Kidney tubule cell (primary cell): ENCODE measurements at places on chromosomes 11 and 22.

DNA sequence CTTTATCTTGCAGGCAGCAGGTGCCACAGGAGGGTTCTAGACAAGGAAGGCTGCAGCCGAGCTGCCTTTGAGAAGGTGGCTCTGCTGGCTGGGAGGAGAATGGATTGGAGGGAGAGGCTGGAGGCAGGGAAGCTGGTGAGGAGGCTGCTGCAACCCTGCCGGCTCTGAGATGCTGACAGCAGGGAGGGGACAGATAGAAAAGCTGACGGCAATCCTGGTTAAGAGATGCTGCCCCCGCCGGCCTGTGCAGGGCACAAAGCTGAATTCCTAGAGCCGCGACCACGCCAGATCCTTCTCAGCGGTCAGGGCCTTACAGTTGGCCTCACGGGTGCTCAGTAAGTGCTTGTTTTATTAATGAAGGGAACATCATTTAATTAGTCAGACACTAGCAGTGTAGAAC lies 105.4 kb downstream of the CACNA1I start:
- no peak for DNase-seq

DNA sequence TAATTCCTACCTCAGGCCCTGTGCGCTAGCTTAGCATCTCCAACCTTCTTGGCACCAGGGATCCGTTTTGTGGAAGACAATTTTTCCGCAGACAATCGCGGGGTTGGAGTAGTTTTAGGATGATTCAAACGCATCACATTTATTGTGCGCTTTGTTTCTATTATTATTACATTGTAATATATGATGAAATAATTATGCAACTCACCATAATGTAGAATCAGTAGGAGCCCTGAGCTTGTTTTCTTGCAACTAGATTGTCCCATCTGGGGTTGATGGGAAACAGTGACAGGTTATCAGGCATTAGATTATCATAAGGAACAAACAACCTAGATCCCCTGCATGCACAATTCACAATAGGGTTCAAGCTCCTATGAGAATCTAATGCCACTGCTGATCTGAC lies 52.3 kb downstream of the AMOTL1 start:
- DNase-seq = no peak

DNA sequence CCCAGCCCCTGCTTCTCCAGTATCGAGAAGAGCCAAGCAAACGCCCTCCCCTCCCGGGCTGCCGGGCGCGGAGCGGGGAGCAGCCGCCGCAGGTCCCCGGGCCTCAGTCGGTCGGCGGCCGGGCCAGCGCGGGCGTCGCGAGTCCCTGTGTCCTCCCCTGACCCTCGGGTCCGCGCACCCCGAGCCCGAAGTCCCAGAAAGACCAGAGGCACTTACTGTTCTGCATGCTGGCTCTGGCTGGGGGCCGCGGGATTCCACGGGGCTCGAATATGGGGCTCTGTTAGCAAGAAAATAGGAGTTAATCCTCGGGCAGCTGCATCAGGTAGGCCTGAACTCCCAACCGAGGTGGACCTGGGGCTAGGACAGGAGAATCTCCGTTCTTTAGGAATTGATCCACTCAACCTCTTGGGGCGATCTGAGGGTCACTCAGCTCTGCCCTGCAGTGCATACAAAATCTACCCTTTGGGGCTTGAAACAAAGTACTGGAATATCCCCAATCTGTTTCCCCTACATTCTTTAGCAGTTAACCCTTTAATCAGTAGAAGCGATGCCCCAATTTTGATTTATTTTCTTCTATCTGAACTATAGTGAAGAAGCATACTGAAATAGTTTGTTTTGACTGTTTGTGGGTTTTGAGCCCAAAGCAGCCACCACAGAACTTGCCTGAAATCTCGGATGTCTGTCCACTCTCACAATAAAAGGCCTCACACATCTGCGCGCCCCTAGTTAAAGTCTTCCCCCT lies 4.8 kb downstream of the PAX6 start:
- no peak for DNase-seq

GRCh38 chr11:85133636-85134035 lies 493.5 kb downstream of the DLG2 start:
- no peak for DNase-seq

GRCh38 chr11:68312117-68312779 lies at the start of gene LRP5:
Gene LRP5, plus strand, starts transcription at chr11:68312591. Its CDS starts 124 bp downstream, at chr11:68312715.
- DNase-seq = peak; percentile 45

- peak; percentile 36 for DNase-seq
Observed at GRCh38 chr11:130414107-130415080, 14.0 kb downstream of the ADAMTS8 start.

DNA sequence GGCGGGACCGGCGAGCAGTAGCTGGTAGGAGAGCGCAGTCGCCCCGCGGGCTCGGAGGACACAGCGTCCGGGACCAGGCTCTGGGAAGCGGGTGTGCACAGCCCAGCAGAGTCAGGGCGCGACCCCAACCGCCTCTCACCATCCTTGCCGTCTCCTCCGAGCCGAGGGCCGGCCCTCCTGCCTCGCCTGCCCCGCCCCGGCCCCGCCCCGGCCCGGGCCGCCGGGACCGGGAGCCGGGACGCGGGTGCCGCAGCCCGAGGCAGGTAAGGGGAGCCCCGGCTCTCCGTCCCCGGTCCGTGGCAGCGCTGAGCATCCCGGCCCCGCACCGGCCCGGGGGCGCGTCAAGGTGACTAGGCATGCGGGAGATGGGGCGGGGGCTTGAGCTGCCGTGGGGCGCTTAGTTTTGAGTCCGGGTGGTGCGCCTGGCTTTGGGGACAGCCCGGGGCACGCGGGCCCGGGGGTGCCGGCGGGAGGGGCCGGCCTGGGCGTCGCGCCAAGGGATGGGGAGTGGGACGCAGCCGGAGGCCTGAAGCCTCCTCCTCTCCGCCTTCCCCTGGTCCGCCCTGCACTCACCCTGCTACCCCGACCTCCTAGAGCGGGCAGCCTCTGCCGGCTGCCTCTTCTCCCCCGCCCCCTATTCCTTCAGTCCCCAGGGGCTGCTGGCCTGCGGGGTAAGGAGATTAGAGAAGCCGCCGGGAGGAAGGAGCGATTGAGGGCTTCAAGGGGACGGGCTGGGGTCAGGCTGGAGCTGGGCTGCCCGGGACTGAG lies at the start of gene ABCG4:
Gene ABCG4 (plus strand): TSS at position 35 of the 768 bp plus-strand sequence. CDS start 914 bp downstream, outside the sequence.
- DNase-seq = no peak

- DNase-seq = no peak
Observed at GRCh38 chr11:102610200-102610599, 14.9 kb downstream of the MMP20 start.

- DNase-seq = no peak
Observed at GRCh38 chr22:44584256-44584902, 86.3 kb upstream of the RTL6 start.

DNA sequence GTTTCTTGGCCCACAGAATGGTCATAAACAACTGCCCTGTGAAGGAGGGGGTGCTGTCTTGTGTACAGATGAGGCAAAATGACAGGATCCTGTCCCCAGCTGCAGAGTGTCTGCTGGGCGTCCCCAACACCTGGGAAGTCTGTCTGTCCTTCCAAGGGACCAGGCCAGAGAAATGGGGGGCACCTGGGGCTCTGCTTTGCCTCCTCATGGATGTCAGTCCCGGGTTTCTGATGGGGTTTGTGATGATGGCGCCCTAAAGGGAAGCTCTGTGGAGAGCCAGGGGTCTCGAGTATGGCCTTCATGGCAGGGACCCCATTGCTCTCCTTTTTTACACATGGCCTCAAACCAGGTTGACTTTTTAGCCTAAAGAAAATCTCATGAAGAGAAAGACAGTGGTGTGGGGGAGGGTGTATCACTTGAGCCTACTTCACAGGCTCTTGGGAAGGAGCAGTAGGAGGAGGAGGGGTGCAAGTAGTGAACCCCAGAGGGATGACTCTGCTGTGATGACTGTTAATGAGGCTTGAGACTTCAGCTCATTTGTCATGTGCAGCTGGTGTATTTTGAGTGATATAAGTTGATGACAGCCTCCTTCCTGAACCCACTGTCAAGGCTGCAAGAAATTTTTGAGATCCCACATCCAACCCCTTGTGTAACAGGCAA lies 40.6 kb upstream of the TUB start:
- no peak for DNase-seq

- no peak for DNase-seq
Observed at GRCh38 chr11:73439002-73439843, 63.0 kb downstream of the RELT start.

DNA sequence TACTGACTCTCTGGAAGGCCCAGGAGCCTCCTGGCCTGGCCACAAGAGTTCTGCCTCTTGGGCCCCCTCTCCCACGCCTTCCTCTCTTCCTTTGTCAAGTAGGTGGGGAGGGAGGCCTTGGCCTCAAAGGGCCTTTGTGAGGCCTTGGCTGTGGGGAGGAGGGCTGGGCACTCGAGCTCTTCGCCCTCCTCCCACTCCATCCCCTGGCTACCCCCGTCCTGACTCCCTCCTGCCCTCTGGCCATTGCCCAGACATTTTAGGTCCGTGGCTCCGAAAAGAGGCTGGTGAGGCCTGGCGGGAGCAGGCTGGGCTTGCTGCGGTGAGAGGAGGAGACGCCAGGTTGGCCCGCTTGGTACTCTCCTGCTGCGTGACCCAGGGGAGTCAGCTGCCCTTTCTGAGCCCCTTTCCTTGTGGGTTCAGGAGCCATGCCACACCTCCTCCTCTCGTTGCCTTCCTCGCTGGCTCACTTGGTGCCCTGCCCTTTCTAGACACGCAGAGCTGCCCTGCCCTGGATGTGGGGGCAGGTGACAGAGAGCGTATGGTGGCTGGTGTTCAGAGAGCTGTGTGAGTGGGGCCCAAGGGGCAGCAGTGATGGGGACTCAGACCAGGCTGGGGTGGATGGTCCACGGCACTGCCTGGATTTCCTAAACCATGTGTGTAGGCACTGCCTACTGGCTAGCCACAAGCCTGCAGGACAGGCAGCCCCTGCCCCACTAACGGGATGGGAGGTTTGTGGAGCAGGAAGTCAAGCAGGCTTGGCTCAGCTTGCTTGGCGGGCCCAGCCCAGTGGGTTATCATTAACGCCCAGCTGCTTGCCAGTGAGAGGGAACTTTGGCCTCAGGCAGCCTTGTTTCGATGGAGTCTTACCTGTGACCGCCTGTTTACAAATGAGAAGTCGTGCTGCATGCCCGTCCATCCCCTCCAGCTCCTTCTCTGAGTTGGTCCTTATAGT lies 15.8 kb upstream of the OMP start:
- DNase-seq = no peak

GRCh38 chr11:129960216-129961214 lies 42.1 kb downstream of the PRDM10 start:
- DNase-seq = peak; percentile 81

- peak; percentile 13 for DNase-seq
Observed at GRCh38 chr22:37930952-37931440, 22.4 kb downstream of the C22orf23 start.

GRCh38 chr11:74171630-74171968 lies 510 bp downstream of the PPME1 start:
- peak; percentile 14 for DNase-seq

DNA sequence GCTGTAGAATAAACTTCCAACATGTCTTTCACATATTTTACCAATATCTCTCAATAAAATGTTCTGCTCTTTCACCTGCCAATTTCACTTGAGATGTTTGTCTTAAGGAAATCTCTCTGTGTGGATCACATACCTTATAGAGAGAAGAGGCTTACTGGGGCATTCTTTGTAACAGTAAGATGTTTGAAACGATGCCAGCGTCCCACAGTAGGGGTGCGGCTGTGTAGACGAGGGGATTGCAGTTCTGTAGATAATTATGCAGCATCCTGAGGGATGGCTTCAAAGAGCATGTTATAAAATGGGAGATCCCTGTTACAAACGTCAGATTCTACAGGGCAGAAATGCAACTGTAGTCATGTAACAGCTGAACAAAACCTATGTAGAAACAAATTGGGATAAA lies 200.0 kb downstream of the TBC1D22A start:
- DNase-seq = no peak

GRCh38 chr22:40116496-40117200 lies 61.1 kb upstream of the TNRC6B start:
- DNase-seq = no peak

DNA sequence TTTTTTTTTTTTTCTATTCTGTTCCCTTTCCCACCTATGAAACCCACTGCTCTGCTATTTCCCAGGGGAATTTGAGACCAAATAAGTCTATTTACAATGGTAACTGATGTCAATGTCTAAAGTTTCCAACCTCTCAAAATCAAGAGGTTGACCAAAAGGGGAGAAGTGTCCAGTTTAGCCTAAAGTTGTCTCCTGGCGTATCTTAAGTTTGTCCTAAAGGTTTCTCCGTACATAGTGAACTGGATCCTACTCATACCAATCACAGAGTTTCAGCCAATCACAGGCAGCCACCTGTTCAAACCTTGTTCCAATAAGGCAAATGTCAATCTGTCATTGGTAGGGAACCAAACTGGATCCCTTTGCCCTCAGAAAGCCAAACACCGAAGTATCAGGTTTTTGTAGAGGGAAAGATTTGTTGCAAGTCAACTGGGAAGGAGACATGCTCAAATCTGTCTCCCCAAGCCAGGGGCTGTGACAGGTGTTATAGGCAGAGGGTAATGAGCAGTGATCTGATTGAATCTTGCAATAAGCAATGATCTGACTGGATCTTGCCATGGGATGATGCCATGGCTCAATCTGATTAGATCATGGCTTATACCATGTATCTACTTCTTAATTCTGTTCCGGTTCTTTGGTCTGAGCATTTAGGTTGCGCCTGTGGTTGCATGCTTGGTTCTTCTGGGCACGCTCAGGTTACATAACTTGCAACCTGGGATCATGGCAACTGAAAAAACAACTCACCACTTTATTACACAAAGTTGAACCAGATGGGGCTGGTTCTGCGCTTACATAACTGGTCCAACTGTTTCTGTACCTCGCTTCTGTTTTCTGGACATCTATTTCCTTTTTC lies 1.1 kb upstream of the VPS37C start:
- peak; percentile 69 for DNase-seq

DNA sequence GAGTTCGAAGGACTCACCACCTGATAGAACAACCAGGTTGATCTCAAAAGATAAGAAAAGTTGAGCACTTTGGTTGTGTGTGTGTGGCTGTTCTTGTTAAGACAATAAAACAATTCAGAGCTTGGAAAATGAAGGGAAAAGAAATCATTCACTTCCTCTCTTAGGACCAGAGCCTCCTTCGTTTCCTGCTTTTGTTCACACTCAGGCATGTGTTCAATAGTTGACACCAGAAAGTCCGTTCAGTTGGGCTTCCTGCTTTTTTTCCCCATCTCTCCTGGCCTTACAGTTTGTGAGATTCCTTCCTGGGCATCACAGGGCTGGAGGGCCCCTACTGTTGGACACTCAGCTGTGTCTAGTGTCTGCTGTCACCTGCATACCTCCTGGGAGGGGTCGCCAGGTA lies 48.0 kb downstream of the TSPAN18 start:
- no peak for DNase-seq

- no peak for DNase-seq
Observed at GRCh38 chr11:133524488-133524887, 7.8 kb downstream of the OPCML start.

DNA sequence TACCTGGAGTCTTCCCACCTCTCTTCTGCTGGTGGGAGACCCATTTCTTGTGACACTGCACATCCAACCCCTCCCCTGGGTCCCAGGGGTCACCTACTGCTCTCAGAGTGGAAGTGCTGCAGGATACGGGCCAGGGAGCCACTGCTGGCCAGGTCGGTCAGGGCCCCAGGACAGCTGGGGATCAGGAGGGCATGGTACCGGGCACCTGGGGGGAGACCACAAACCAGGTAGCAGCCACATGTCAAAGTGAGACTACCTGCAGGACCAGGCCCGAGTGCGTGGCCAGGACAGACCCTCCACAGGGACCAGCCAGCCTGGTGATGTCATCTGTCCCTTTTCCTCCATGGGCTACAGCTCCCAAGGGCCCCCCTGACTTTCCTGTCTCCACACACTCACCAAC lies 3.9 kb downstream of the GATD1 start:
- no peak for DNase-seq
